ENCODE measurements at places on chromosomes 6 and 20.

- DNase-seq, result no peak
These were observed 79.8 kb upstream of the KIF25 start for GRCh38 chr6:167917551-167918154.

GRCh38 chr6:41850861-41851260 lies 44.3 kb downstream of the USP49 start:
- no peak for DNase-seq

GRCh38 chr6:109393157-109393885 lies 11.1 kb upstream of the CD164 start:
- no peak for DNase-seq

DNA sequence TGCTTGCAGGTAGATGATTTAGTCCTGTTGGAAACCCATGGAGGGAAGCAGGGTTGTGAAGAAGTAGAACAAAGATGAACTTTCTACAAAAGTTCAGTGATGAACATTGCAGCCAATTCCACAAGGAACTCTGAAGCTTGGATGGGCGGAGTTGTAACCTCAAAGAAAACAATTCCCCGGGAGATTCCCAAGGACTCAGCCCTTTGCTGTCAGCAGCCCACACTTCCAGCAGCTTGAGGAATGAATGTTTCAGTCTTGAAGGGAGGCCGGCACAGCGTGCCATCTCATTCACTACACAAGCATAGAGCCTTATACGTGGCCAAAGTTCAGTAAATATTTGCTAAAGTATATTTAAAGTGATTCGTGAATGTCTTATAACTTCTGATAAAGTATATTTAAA lies 269.4 kb downstream of the NKAIN2 start:
- DNase-seq, result no peak

DNA sequence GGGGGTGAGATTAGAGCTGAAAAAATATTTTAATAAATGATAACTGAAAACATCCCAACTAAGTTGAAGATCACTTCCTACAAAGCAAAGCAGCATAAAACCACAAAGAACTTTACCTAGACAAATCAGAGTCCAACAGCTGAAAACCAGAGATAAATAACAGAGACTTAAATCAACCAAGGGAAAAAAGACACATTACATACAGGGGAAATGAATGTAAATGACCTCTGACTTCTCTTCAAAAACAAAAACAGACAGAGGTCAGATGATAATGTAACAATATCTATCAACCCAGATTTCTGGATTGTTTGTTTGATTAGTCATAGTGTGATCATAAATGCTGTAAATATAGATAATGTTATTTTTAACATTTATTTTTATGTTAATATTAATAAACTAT lies 782.8 kb downstream of the TFAP2A start:
- no peak for DNase-seq

DNA sequence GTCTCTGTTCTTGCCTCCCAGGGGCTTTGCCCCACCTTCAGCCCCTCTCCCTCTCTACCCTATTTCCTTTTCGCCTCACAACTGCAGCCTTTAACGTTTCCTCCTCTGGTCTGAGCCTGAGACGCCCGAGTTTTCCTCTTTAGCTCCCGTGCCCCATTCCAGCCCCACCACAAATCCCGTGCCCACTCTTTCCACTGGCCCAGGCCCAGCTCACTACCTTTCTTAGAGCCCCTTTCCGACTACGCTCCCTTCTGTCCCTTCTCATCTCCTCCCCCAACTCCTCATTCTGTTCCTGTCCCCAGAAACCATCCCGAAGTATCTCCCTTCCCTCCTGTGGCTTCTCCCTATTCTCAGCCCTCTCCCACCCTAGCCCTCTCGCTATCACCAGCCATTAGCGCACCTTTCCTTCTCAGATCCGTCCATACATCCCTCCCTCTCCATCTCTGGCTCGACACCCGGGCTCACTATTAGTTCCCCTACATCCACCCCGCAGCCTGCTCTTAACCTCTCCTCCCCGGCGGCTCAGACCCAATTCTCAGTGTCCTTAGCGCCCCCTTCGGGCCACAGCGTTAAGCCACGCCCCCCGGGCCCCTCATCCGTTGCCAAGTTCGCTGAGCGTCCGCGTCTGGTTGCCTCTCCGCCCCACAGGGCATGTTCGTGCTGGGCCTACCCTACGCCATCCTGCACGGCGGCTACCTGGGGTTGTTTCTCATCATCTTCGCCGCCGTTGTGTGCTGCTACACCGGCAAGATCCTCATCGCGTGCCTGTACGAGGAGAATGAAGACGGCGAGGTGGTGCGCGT lies 2.7 kb downstream of the SLC32A1 start:
- no peak for DNase-seq
